ENCODE measurements at places on chromosomes 16 and 17.

DNA sequence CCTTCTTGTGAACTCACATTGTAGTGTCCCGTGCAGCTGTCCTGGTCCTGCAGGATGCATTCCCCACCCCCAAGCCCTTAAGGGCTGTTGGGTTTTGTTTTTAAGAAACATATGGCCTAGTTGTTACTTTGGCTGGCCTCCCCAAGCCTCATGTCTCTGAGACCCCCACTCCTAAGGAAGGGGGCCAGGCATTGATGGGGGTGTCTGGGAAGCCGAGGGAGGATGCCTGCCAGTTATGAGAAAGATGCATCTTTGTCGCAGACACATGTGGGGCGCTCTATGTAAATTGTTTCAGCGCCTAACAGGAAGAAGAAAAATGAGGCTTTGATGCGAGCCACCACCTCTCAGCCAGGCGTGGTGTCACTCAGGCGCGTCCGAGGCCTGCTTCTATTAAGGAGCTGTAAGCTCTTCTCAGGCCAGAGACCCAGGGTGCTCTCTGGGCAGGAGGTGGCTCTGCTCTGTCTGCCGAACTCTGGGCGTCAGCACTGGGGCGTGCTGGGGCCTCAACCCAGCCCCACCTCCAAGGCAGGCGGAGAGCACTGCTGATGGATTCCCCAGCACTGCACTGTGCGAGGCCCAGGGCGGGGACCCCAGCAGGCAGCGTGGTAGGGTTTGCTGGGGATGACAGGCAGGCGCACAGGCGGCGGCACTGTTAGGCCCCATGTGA is 70.6 kb downstream of the SREBF1 start:
- no peak for DNase-seq

GRCh38 chr16:20844588-20844987 is 38.3 kb downstream of the REXO5 start:
- no peak for DNase-seq

GRCh38 chr17:62966426-62967204 is 580 bp downstream of the TANC2 start:
- DNase-seq, result peak; percentile 29

DNA sequence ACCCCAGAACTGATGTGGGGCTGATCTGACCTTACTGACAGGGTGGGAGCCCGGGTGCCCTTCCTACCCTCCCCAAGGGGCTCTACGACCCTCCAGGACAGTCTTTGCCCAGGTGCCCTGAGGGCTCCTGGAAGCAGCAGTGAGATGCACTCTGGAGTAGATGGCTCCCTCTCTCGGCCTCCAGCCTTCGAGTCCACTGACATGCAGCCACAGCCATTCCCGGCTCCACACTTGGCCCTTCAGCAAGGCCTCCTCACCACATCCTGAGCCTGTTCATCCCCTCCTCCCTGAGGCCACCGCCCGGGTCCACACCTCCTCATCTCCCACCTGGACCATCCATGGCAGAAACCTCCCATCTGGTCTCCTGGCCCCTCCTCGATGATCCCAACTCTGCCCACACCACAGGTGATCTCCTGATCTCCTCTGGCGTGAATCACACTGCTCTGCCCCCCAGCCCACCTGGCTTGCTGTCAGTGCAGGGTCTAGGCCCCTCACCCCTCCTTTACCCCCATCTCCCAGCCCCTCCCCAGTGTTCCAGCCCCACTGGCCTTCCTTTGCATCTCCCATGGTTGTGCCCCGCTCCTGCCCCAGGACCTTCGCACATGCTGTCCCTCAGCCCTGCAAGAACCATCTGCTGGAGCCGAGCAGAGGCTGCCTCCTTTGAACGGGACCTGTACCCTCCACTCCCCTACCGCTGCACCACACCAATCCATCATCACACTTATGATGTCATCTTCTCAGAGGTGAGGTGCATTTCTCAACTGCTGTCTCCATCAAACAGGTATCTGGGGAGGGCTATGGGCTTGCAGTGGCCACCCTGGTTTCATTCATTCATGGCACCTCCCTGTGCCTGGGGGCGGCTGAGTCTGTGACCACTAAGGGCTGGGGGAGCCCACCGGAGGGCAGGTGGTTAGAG is 44.7 kb downstream of the SOCS1 start:
- DNase-seq, result no peak

- DNase-seq, result peak; percentile 72
These were observed 9.3 kb upstream of the TNFRSF17 start for GRCh38 chr16:11955713-11956123.

GRCh38 chr17:60970741-60971140 is 293.1 kb downstream of the BCAS3 start:
- no peak for DNase-seq

DNA sequence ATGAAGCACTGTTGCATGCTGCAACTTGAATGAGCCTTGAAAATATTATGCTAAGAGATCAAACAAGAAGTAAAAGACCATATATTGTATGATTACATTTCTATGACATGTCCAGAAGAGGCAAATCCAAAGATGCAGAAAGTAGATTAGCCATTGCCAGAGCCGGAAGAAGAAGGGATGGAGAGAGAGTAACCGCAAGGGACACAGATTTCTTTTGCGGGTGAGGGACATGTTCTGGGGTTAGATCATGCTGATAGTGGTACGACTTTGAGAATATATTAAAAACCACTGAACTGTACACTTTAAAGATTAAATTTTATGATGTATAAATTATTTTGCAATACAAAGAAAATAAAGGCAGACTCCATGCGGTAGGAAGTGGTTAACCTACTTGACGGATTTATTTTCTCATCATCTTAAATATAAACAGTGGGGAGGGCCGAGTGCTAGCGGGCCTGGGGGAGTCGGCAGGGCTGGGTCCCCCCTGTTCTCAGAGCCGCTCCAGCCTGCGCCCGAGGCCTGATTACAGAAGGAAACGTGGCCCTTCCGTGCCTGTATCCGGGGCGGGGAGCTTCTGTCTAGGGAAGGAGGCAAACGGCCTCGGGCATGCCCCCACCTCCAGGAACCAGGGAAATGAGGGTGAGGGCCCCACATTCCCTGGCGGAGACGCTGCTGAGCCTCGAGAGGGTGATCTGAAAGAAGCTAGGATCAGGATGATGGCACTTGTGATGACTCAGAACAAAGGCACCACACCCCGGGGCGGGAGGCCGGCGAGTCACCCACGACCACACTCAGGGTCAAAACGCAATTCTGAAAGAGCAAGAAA is 48.0 kb downstream of the SHCBP1 start:
- DNase-seq, result peak; percentile 44

DNA sequence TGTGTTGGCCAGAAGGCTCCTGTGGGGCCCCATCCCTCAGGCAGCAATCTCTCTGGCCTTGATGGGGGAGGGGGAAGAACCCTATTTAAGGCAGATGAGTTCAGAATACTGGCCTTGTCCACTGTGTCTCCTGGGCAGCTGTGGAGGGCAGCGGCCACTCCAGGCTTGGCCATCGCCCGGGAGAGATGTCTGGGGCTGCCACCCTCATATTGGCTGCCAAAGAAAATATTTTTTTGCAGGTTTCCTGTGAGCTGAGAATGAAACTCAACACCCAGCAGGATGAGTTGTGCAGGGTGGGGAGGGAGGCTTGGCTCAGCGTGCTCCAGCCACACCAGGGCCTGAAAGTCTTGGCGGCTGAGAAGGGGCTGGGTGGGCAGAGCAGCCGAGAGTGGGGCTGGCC is 14.4 kb upstream of the TIMP2 start:
- no peak for DNase-seq

- no peak for DNase-seq
These were observed 133.0 kb upstream of the GSE1 start for GRCh38 chr16:85479972-85480726.

DNA sequence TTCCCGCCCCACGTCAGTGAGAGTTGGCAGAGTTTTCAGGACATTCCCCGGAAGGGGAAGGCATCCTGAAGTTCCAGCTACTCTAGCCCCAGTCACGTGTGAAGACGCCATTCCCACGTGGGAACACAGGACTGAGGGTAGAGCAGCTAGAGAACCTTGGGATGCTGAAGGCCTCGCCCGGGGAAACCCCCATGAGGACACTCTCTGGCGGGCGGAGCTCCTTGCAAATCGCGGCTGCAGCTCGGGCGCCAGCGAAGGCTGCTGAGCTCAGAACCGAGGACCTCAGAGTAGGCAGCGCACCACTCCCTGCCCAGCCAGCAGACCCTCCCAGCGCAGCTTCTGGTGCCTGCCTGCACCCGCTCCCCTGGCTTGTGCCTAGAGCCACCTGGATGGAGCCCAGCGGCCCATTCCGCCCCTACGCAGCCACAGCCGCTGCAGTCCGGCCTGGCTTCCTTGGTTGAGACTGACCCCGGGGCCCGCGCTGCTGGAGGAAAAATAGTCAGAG is 51.9 kb downstream of the SHCBP1 start:
- DNase-seq, result no peak

GRCh38 chr16:22360963-22361659 is 13.3 kb downstream of the CDR2 start:
- no peak for DNase-seq

DNA sequence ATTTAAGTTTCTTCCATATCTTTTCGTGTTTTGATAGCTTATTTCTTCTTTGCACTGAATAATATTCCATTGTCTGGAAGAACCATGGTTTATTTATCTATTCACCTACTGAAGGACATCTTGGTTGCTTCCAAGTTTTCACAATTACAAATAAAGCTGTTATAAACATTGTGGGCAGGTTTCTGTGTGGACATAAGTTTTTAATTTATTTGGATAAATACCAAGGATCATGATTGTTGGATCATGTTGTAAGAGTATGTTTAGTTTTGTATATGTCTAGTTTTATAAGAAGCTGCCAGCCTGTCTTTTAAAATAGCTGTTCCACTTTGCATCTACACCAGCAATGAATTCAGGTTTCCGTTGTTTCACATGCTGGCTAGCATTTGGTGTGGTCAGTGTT is 339.4 kb downstream of the CDH11 start:
- no peak for DNase-seq

DNA sequence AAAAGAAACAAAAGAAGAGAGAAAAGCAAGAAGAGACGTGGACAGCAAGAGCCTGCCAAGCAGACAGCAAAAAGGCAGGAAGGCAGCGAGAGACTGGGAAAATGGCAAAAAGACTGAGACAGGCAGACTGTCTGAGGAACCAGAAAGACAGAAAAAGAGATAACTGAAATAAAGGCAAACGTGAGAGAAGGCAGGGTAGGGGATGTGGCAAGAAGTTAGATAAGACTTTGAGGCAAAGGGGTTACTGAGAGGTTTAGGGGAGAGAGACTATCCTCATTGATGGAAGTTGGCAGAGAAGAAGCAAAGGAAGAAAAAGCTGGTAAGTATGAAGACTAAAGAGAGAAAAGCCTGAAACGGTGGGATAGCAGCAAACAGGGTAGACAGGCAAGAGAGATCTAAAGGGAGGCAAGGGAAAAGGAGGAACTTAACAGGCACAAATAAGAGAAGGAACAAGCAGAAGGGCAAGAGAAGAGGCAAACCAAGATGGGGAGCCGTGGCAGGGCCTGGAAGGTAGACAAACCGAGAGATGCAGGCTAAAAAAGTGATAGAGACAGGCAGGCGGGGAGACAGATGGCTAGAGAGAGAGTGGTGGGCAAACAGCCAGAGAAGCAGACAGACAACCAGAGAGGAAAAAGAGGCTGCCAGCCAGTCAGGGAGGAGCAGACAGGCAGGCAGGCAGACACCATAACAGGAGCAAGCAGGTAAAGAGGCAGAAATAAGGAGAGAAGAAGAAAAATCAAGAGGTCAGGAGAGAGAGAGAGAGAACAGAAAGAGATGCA is 7.1 kb upstream of the CHD3 start:
- DNase-seq, result peak; percentile 52

DNA sequence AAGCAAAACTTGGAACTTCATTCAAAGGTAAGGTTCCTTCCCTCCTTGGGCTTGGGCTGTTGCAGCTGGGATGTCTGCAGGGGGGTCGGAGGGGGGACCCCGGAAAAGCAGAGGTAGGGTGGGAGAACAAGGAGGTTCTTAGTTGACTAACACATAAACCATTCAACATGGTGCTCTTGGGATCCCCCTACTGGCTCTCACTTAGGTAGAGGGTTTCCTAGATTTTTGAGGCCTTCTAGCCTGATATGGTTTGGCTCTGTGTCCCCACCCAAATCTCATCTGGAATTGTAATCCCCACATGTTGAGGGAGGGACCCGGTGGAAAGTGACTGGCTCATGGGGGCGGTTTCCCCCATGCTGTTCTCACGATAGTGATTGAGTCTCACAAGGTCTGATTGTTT is 93.9 kb downstream of the RGS9 start:
- no peak for DNase-seq

DNA sequence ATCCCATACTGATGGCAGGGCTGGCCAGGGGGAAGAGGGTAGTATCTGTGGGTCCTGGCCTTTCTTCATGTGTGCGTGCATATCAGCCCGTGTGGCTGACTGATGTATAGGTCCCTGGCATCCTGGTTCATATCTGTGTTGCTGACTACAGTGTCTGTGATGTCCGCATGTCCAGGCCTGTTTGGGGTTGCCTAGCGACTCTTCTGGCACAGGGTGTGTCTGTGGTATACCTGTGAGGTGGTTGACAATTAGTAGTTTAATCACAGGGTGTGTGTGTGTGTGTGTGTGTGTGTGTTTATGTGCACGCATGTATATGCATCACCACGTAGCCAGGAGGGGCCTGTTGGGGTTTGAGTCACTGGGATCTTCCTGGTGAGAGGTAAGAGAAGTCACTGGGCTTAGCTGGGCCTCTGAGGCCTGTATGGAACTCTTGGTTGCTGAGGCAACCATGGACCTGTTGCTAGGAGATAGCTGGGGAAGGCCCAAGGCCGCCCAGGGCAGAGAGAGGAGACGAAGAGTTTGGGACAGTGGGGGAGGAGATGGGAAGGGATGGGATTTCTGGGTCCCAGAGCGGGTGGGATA is 603 bp upstream of the TMEM95 start:
- peak; percentile 81 for DNase-seq

- no peak for DNase-seq
These were observed 2.6 kb downstream of the HNF1B start for GRCh38 chr17:37742116-37742761.

GRCh38 chr16:2529061-2529931 is 1.9 kb downstream of the CEMP1 start:
- DNase-seq, result no peak

DNA sequence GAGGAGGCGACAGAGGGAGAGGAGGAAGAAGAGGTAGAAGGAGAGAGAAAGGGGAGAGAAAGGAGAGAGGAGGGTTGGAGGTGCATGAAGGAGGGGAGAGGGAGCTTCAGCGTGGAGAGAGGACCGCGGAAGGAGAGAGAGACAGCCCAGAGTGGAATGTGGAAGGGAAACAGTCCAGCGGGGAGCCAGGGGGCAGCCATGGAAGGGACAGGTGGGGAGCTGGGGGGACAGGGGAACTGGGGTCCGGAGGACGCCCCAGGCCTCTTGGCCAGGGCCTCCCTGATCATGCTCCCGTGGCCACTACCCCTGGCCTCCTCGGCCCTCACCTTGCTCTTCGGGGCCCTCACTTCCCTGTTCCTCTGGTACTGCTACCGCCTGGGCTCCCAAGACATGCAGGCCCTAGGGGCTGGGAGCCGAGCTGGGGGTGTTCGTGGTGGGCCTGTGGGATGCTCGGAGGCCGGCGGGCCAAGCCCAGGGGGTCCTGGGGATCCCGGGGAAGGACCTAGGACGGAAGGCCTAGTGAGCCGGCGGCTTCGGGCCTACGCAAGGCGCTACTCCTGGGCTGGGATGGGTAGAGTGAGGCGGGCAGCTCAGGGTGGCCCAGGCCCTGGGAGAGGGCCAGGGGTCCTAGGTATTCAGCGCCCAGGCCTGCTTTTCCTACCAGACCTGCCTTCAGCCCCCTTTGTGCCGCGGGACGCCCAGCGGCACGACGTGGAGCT is 759 bp downstream of the ASPHD1 start:
- no peak for DNase-seq

GRCh38 chr16:81061871-81062608 is 15.0 kb downstream of the C16orf46 start:
- DNase-seq, result no peak

- DNase-seq, result no peak
These were observed 398.9 kb downstream of the SHISA9 start for GRCh38 chr16:13300066-13300840.

- peak; percentile 7 for DNase-seq
These were observed 70.6 kb downstream of the IRF8 start for GRCh38 chr16:85969591-85969990.

All from amniotic epithelial cell (primary cell).